Stimulated activated CD4-positive, alpha-beta T cell treated with anti-CD3 and anti-CD28 coated beads, Interleukin-1b, Interleukin-23, amount 100 ng/mL, for 1 hour (primary cell): ENCODE measurements at places on chromosomes 2 and 18.

DNA sequence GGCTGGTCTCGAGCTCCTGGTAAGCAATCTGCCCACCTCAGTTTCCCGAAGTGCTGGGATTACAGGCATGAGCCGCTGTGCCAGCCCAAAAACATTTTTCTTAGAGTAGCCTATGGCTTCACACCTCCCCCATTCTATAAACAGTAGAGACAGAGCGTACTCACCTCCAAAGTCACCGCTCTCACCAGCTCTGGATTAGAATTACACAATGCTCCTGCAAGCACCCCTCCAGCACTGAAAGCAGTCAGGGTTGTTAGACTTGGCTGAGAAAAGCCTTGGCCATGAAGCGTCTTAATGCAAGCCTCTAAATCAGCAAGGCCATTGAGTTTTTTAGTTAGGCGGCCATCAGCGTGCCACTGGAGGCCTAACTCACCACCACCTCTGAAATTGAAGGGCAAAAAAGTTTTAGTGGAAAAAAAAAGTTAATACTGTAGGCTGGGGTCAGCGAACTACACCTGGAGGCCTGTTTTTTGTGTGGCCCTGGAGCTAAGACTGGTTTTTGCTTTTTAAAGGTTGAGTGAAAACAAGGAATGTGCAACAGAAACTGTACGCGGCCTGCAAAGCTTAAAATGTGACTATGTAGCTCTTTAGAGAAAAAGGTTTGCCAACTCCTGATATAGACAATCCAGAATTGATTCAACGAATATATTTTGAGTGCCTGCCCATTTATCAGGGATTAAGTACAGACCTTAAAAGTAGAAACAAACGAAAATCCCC is 34.6 kb downstream of the PREPL start:
- no peak for DNase-seq

DNA sequence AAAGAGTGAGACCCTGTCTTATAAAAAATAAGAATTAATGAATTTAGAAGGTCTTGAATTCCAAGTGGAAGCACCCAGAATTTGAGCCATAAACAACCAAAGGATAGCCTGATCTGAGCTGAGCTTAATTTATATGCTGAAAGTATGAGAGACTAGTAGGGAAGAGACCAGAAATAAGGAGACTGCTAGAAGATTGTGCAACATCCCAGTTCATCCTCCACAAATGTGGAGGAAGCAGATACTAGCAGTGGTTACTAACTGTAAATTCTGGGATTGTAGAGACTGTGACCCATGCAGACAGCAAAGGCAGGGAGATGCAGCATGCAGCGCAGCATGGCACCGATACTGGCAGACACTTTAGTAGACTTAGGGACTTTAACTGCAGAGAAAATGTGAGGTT is 1.5 kb upstream of the SULT1C2 start:
- DNase-seq: no peak

DNA sequence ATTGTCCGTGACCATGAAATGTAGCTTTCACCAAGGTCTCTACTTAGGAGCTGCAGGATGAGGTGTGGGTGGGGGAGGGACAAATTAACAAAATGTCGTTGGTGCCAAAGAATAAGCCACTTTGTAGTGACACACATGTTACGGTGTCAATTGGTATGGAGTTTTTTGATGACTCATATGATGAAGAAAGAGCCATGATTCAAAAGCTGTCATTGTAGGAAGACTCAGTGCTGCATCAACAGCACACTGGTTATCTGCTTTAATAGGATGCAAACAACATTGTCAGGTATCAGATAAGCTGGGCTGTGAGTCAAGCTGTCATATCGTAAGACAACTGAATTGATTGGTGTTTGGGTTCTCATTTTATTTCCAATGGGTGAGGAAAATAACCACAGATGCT is 36.6 kb upstream of the BOD1L2 start:
- DNase-seq: no peak

DNA sequence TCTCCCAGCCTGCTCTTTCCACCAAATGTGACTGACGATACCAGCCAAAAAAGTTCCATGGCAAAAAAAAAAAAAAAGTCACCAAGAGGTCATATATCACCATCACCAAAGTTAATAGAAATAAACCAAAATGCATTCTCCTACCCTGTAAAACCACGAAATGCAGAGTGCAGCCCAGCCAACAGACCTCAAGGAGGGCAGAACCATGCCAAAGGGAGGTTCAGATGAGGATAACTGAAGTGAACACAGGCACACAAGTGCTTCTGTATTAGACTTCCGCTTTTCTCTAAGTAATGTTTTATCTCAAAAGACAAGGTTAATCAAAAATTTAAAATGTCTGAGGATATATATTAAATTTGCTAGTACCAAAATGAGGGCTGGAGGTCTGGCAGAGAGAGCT is 5.5 kb downstream of the SERPINE2 start:
- no peak for DNase-seq

- no peak for DNase-seq
These were observed 1.7 kb downstream of the CFAP221 start for GRCh38 chr2:119545754-119546446.

- DNase-seq: no peak
These were observed 44.8 kb upstream of the ARHGAP15 start for GRCh38 chr2:143084462-143084861.

GRCh38 chr2:165472922-165473321 is 3.4 kb downstream of the CSRNP3 start:
- DNase-seq: no peak

DNA sequence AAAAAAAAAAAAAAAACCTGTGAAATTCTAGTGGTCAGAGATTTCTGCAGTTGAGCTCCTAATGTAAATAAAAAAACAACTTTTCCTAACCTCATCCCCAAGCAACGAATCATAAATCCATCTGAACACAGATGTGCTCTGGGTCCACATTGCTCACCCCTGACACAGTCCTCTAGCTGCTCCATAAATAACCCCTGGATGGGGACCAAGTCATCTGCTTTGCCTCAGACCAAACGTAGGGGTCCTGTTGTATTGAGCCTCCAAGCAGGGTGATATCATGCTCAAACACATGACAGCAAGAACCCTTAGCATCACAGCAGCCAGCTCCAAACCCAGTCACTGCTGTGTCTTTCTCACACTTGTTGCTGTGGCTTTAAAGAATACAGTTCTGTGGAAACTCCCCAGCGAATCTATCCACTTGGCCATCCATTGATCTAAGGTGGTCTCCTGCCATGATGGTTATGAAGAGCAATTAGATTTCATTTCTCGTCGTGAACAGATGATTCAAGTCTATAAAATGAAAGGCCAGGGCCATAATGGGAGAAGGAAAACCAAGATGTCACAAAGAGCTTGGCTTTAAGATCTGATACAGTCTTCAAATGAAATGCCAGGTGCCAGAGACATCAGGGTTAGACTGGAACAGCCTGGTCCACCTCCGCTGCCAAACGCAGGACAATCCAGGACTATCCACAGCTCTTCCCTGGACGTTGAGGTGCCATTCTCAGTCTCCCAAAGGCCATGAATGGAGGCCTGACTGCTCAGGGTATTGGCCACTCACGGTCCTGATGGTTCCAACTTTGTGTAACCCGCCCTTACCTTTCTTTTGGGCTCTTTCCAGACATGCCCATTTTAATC is 39.0 kb downstream of the TBC1D8 start:
- DNase-seq: no peak

DNA sequence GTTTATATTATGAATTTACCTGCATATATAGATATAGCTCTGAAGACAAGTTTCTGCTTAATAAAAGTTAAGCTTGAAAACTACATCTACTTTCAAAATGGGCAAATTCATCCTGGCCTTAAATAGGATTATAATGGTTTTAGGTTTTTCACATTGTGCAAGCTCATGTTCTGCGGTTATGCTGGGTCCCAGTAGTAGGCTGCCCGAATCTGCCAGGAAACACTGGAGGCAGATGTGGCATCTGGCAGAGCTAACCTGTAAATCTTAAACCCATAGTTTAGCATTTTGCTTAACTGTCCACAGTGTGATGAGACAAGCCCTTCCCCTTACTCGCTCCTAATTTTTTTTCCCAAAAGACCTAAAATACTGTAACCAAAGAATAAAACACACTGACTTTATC is 234.2 kb downstream of the TCF4 start:
- no peak for DNase-seq

GRCh38 chr18:50687491-50687890 is 127.6 kb downstream of the MAPK4 start:
- DNase-seq: no peak

DNA sequence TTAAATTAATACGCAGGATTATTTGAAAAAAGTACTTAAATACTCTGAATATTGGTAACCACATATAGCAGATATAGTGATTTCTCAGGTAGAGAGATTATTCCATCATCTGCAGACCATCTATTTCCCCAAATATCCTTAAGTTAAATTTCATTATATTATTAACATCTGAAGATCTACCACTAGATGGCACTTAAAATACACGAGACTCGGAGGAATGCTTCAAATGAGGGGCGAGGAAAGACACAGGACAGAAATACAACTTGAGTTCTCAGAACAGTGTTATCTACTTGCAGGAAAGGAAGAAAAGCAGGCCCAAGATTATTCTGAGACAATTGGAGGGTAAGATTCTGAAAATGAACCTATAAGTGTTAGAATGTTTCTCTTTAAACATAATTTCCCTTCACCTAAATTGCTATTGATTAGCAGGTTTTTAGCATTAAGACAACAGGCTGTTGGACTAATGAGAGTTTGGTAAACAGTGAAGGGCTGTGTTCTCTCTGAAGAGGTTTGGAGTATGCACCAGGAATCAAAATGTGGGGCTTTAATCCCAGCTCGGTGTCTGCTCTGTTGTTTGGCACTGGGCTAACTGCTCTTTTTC is 76.9 kb upstream of the GCFC2 start:
- no peak for DNase-seq

DNA sequence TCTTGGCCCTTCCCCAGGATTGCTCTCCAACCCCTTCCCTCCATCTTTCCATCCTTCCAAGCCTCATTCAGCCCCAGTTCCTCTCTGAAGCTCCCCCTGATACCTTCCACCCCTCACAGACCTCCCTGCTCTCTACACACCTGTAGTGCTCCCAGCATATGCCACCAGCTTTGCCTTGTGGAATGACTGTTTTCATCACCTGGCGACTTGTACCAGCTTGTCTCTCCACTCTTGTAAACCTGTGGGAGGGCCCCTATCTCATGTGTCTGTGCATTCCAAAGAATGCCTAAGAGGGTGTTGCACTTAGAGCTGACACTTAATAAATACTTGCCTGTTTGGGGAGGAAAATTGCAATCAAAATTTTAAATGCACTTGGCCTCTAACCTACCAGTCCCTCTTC is 198.7 kb downstream of the BCL11A start:
- no peak for DNase-seq

- DNase-seq: no peak
These were observed 130.9 kb downstream of the STK39 start for GRCh38 chr2:168116448-168116847.

DNA sequence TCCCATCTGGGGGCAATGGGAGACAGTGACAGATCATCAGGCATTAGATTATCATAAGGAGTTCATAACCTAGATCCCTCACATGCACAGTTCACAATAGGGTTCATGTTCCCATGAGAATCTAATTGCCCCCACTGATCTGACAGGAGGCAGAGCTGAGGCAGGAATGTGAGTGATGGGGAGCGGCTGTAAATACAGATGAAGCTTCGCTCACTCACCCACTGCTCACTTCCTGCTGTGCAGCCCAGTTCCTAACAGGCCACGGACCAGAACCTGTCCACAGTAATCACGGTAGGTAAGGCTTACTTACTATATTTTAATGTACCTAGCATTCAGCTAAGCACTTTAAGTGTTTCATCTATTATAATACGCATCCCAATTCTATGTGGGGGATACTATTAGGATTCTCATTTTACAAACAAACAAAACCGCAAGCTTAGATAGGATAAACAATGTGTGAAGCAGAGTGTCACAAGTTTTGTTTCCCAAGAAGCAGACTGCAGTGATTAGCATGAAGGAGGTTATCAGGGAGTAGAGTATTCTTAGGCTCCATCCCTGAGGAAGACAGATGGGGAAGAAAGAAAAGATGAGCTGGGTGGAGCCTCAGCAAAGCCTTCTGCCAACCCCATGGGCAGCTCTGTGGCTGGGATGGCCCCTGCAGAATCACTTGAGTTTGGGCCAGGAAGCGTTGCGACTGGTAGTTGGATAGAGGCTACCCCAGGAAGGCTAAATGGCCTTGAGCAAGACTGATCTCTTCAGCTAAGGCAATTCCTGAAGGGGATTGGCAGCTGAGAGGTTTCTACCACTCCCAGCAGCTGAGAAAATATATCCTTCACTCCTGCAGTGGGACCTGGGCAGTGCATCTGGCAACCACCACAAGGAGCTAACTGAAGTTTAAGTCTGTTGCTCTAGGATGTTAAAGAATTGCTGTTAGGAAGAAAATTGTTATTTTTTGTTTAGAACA is 133.1 kb downstream of the MREG start:
- DNase-seq: no peak

DNA sequence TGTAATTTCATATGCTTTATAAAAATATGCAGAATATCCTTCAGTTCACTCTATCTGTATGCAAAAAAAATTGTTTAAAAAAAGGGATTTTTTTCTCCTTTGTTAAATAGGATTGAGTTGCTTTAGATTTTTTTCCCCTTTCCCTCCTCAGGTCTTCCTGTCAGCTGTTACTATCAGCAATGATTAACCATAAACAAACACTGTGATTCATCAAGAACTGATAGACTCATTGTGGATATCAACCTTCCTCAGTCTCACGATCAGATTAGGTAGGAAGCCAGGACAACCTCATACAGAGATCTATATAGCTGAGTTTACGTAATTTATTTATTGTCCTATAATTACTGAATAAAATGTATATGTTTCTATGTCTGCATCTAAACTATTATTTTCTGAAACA is 2136.2 kb upstream of the CELF4 start:
- DNase-seq: no peak

DNA sequence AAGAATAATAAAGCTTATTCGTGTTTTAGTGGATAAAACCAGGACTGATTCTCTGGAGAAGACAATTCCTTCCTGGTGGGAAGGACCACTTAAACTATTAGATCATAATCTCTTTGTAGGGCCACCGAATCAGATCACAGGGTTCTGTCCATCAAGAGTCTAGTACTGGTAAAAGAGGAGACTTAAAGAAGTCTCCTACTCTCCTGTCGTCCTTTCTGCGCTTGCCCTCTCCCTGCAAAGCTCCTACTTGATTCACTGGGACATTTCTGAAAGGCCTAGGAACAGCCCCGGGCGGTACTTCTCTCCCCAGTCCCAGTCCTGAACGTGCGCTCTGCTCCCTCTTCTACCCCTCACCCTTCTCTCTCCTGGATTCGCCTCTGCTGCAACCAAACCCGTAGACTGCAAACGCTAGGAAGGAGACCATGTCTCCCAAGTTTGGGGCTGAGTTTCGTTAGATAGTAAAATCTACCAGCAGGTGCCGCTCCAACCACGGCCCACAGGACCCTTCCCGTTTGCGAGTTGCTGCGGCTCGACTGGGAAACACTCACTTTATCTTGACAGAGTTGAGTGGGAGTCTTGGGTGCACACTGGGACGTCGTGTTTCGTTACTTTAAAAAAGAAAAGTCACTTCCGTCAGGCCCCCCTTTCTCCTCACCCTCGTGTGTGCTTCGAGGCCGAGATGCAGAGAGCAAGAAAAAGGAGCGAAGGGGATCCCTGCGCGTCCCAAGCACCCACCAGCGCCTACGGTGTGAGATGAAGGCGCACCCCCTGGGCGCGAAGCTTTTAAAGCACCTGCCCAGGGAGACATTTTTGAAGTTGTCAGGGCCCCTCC is 923 bp downstream of the FIGLA start:
- peak; percentile 10 for DNase-seq

- DNase-seq: no peak
These were observed 157.2 kb upstream of the SLC14A2 start for GRCh38 chr18:45458033-45458432.
